HepG2 (cell line): ENCODE measurements at places on chromosomes 4 and X.
A peak's percentile ranks its signal among the peaks of the same experiment; 100 is the strongest.

- H3K4me1 ChIP-seq, result no peaks in the 10 kb centered on the region
- H3K27ac ChIP-seq, result no peak overlapping the region
- DNase-seq, result no peak
- H3K36me3 ChIP-seq, result no peaks in the 10 kb centered on the region
- H3K27me3 ChIP-seq, result no peaks in the 10 kb centered on the region
Measured at GRCh38 chr4:117466388-117466787, 381.0 kb upstream of the TRAM1L1 start.

- peaks cover 67% of the 10 kb centered on the region for H3K4me1 ChIP-seq
- no peak overlapping the region for H3K4me3 ChIP-seq
- no peaks in the 10 kb centered on the region for H3K27me3 ChIP-seq
- no peaks in the 10 kb centered on the region; the same call in 1 of the 2 replicates for H3K36me3 ChIP-seq
- DNase-seq, result no peak
Measured at GRCh38 chr4:151247395-151247794, 29.6 kb upstream of the PRSS48 start.

DNA sequence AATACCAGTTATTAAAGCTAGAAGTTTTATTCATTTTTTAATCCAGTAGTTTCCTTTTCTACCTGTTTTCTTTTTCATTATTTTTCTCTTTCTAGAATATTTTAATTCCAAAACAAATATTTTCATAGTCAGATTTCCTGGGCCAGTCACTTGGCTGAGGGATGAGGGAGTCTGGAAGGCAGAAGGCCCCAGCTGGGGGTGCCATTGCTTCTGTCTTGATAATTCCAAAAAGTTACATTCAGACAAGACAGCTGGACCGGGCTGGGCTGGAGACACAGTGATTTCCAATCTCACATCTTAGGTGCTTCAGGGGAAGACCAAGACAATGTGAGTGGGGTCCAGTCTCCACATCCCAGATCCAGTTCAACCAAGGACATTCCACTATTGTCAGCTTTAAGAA is 263.5 kb downstream of the TMA16 start:
- no peaks in the 10 kb centered on the region for H3K36me3 ChIP-seq
- no peak overlapping the region for H3K27ac ChIP-seq
- H3K4me1 ChIP-seq, result no peaks in the 10 kb centered on the region
- DNase-seq, result no peak

DNA sequence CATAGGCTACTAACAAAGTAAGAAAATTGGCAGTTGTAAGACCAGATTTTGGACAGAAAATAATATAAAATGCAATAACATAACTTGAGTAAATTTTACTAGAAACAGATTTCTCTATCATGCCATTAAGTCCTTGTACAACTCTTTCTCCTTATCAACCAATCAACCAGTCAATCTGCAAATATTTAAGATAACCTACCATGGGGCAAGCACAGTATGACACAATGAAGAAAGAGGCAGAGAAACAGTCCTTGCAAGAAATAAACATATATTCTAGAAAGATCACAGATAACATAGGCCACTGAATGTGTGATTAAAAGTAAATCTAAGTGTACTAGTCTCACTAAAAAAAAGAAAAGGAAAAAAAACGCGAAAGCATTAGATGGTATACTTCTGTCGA is 194.8 kb downstream of the PPP3CA start:
- no peak overlapping the region for H3K27ac ChIP-seq
- no peaks in the 10 kb centered on the region for H3K36me3 ChIP-seq
- H3K4me1 ChIP-seq, result no peaks in the 10 kb centered on the region
- no peaks in the 10 kb centered on the region for H3K27me3 ChIP-seq

GRCh38 chrX:9729171-9729885 is 36.3 kb downstream of the GPR143 start:
- no peak overlapping the region for H3K4me3 ChIP-seq
- no peak overlapping the region for H3K27ac ChIP-seq
- DNase-seq, result peak; percentile 51
- no peaks in the 10 kb centered on the region for H3K36me3 ChIP-seq
- peaks cover 13% of the 10 kb centered on the region for H3K4me1 ChIP-seq

GRCh38 chrX:9114245-9114644 is 80.3 kb upstream of the FAM9B start:
- no peaks in the 10 kb centered on the region for H3K27me3 ChIP-seq
- H3K4me1 ChIP-seq, result no peaks in the 10 kb centered on the region
- H3K4me3 ChIP-seq, result no peak overlapping the region
- no peak for DNase-seq
- no peak overlapping the region for H3K27ac ChIP-seq

DNA sequence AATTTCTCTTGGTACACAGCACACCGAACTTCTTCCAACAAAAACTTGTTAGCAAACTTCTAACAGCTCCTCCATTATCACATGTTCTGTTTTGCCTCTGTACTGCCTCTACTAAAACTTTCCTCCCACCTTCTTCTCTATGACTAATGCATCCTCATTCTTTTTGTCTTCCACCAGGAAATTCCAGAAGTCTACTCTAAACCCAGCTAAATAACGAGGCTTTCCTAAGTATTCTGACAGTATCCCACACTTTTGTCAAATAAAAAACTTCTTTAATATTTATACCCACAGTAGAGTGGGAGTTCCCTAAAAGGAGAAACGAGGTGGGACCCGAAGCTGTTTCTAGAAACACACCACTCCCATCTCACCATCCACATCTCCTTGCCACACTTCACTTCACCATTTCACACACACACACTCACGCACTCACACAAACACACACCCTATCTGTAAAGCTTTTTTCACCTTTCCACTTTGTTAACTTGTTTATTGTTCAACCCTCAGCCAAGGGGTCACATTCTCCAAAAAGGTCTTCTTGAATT is 280.3 kb downstream of the ARAP2 start:
- no peak for DNase-seq
- no peak overlapping the region for H3K4me3 ChIP-seq
- no peaks in the 10 kb centered on the region for H3K27me3 ChIP-seq
- no peak overlapping the region for H3K27ac ChIP-seq
- no peaks in the 10 kb centered on the region for H3K36me3 ChIP-seq
- no peaks in the 10 kb centered on the region for H3K4me1 ChIP-seq
